A549 treated with dexamethasone at 1 μM for 4 hours (cell line): ENCODE measurements at places on chromosomes 7 and 10. TPM values are rescaled to one million over a fixed set of nuclear protein-coding genes. Genes with fewer than 3 reads are reported as not detected.

Gene GDF10
- 0.05 to 0.13 TPM (median 0.05 TPM) in 4 of 5 replicates, not detected in the other for total RNA-seq

Gene VENTX
- not detected in 5 replicates for total RNA-seq

Gene MNX1
- total RNA-seq: 2.8 to 4.8 TPM (median 4.2 TPM) in 5 replicates

Gene ZNF467
- total RNA-seq: 0.60 to 1.6 TPM (median 1.1 TPM) in 5 replicates

Gene TMEM229A
- not detected in 5 replicates for total RNA-seq

Gene CTAGE6
- total RNA-seq: not detected in 5 replicates

Gene NEUROG3
- total RNA-seq: not detected in 5 replicates

Gene FLNC
- total RNA-seq: 2.9 to 6.0 TPM (median 3.9 TPM) in 5 replicates

Gene MMRN2
- total RNA-seq: 0.66 to 1.5 TPM (median 0.81 TPM) in 5 replicates

Gene AMPH
- total RNA-seq: 0.04 to 0.27 TPM (median 0.12 TPM) in 5 replicates

Gene CPEB3
- 0.30 to 0.51 TPM (median 0.34 TPM) in 5 replicates for total RNA-seq

Gene CLDN3
- total RNA-seq: 1.3 to 3.6 TPM (median 3.0 TPM) in 5 replicates

Gene PNLIP
- total RNA-seq: 0.16 to 0.27 TPM (median 0.21 TPM) in 5 replicates

Gene CDK14
- 0.07 to 0.61 TPM (median 0.13 TPM) in 5 replicates for total RNA-seq

Gene NUDT1
- 96.3 to 103 TPM (median 99.2 TPM) in 5 replicates for total RNA-seq

Gene SVOPL
- total RNA-seq: not detected in 5 replicates

Gene TCAF2
- total RNA-seq: 1.4 to 2.1 TPM (median 1.5 TPM) in 5 replicates

Gene ANKRD30A
- total RNA-seq: 0.34 to 0.72 TPM (median 0.51 TPM) in 5 replicates

Gene ITIH2
- 0.10 to 0.34 TPM (median 0.26 TPM) in 5 replicates for total RNA-seq

Gene GRB10
- total RNA-seq: 47.3 to 61.4 TPM (median 56.9 TPM) in 5 replicates

Gene CALN1
- not detected in 5 replicates for total RNA-seq

Gene TUBAL3
- 0.18 to 0.24 TPM (median 0.24 TPM) in 5 replicates for total RNA-seq

Gene CYP26A1
- 2.5 to 3.2 TPM (median 2.6 TPM) in 5 replicates for total RNA-seq

Gene EIF4H
- 307 to 339 TPM (median 327 TPM) in 5 replicates for total RNA-seq

Gene TMEM26
- total RNA-seq: 0.04 to 0.08 TPM (median 0.07 TPM) in 5 replicates

Gene LHFPL3
- total RNA-seq: not detected in 5 replicates

Gene SPDYE8
- total RNA-seq: not detected in 5 replicates

Gene CRHR2
- 0.05 to 0.07 TPM (median 0.05 TPM) in 4 of 5 replicates, not detected in the other for total RNA-seq

Gene ASIC3
- 3.9 to 11.3 TPM (median 9.0 TPM) in 5 replicates for total RNA-seq

Gene CASD1
- total RNA-seq: 6.1 to 12.4 TPM (median 9.9 TPM) in 5 replicates

Gene TLX1
- 0.04 TPM in 1 of 5 replicates, not detected in the others for total RNA-seq

Gene ANTXRL
- 0.15 to 0.46 TPM (median 0.25 TPM) in 5 replicates for total RNA-seq

Gene ZNF783
- total RNA-seq: 3.8 to 6.8 TPM (median 5.8 TPM) in 5 replicates

Gene OR9A2
- total RNA-seq: not detected in 5 replicates

Gene ZNF438
- total RNA-seq: 1.9 to 2.2 TPM (median 2.1 TPM) in 5 replicates

Gene UPK3B
- total RNA-seq: 10.2 to 20.0 TPM (median 18.4 TPM) in 5 replicates
